ENCODE measurements at places on chromosomes 4 and X.

GRCh38 chrX:20452487-20452886 is 185.8 kb upstream of the RPS6KA3 start:
- DNase-seq = no peak

DNA sequence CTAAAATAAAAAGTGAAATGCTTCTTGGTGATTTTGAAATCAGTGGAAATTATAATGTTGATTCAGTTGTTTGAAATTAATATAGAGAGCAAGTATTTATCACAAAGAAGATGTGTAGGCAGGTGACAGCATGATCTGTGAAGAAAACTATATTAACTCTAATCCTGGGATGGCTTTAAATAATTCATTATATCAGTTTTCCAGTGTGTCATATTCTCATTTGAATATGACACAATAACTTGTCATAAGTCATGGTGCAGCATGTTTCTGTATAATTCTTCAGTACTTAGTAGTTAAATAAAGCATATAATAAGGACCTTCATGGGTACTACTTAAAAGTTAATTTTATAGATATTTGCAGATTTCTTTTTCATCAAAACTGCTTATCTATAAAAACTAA is 573.6 kb downstream of the INPP4B start:
- DNase-seq = no peak

DNA sequence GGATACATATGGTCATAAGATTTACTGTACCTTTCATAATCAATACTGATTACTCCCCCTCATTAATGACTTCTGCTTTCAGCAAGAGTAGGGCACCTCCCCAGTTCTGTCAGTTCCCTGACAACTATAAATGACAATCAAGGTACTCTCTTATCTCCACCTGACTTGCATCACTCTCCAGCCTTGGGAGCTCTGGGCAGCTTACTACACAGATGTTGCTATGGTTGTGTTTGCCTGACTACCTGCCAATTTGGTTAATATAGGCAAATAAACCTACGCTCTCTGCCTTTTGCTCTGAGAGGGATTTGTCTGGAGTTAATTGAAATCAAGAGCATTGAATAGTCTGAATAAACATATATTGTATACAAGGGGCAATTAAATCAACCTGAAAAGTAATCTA is 22.8 kb upstream of the MAP7D3 start:
- DNase-seq = no peak

DNA sequence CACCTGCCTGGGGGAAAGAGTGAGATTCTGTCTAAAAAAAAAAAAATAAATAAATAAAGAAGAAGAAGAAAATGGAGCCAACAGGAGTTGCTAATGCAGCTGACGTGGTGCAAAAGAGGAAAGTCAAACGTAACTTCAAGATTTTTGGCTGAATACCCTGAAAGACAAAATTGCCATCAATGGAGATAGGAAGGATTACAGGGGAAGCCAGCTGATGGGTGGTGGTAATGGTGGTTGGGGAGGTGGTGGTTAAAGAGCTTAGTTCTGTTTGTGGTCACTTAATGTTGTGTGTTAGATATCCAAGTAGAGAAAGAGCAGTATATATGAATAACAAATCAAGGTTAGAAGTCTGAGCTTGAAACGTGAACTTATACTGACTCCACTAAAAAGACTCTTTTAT is 225.4 kb downstream of the ARHGAP24 start:
- no peak for DNase-seq

- DNase-seq = no peak
Measured at GRCh38 chr4:152630324-152630723, 49.5 kb downstream of the TMEM154 start.

GRCh38 chr4:1658146-1658545 is 26.0 kb downstream of the FAM53A start:
- no peak for DNase-seq

DNA sequence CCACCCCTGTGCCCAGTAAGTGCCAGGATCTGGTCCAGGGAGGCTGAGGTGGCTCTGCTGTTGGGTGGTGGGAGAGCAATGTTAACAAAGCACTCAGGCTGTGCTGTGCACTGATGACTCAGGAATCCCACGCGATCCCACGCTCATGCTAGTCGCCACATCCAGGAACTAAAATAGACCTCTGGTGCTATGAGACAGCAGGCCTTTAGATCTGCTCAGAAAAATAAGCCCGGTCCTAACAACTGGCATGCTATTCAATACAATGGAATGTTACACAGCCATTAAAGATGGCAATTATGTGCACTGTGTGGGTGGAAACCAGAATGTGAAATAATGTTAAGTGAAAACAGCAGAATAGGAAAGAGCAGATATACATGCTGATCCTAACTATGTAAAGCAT is 26.0 kb downstream of the ARL13A start:
- no peak for DNase-seq

GRCh38 chr4:66929748-66930147 is 615.6 kb downstream of the CENPC start:
- no peak for DNase-seq

- no peak for DNase-seq
Measured at GRCh38 chrX:84335121-84335520, 147.1 kb upstream of the RPS6KA6 start.

- no peak for DNase-seq
Measured at GRCh38 chrX:111386615-111387233, 25.3 kb downstream of the DCX start.

DNA sequence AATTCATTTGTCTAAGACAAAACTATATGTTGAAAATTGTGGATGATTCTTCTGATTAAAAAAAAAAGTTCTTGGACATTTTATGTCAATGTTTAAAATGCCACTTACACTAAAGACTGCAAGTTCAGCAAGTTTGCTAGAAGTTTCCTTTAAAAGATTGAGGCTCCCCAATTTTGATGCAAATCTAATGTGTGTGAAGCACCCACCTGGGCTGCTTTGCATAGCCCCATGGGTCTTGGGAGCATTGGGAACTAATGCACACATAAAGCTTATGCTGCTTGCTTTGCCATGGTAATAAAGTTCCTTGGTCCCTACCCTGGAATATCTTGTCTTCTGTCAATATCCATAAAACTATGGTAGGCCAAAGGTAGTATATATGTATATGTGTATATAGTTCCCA is 725.9 kb upstream of the GRID2 start:
- no peak for DNase-seq

DNA sequence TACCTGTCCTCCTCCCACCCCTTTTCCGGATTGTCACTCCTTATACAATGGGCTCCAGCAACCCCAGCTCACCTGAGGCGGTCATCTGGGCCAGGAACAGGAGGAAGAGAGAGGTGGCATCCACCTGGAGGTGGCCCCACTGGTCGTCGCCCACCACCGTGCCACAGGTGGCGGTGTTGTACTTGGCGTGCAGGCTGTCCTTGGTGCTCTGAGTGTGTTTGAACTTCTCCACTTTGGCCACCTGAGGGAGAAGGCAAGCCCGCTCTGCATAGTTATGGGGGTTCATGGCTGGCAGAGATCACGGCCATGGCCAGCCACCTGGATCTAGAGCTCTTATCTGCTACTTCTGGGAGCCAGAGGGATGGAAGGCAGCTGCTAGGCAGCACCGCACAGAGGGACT is 32.9 kb downstream of the PHKA2 start:
- no peak for DNase-seq

GRCh38 chrX:37896511-37896890 is 49.1 kb upstream of the DYNLT3 start:
- no peak for DNase-seq

GRCh38 chr4:42101446-42101975 is 50.9 kb downstream of the BEND4 start:
- DNase-seq = no peak

- no peak for DNase-seq
Measured at GRCh38 chrX:111159232-111159631, 63.2 kb downstream of the PAK3 start.

DNA sequence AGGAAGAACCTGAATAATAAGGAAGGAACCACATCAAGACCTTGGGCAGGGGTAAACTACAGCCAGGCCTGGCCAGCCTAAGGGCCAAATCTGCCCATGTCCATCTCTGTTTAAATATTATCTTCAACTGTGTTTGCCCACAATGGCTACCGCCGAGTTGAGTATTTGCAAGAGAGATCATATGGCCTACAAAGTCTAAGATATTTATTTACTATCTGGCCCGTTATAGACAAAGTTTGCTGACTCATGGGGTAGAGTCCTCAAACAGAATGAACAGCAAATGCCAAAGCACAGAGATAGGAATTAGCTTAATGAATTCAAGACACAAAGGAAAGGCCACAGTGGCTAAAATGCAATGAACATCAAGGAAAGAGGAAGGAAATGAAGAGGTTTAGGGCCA is 44.8 kb downstream of the RPS6KA3 start:
- no peak for DNase-seq

DNA sequence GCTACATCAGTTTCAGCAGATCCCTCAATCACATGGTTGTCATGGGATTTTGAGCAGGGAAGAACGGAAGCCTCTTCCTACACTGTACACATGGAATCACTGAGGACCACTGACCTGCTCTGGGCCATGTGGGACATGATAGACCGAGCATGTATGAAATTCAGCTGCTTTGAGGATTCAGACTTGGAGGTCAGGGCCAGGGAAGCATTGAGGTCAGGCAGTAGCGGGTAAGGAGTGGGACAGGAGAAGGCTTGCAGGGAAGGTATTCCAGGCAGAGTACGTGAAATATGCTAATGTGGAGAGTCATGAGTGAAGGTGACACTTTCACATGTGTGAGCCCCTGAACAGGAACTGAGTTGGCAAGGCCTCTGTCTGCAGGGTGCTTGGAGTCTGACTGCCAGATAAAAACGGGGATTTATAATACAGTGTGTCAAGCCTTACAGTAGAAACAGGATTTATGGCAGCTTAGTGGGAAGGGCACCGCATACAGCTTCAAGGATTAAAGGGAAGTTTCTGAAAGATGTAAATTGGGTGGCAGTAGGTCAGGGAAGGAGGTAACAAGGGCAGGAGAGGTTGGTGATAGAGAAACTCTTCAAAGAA is 111.7 kb downstream of the STK32B start:
- no peak for DNase-seq

DNA sequence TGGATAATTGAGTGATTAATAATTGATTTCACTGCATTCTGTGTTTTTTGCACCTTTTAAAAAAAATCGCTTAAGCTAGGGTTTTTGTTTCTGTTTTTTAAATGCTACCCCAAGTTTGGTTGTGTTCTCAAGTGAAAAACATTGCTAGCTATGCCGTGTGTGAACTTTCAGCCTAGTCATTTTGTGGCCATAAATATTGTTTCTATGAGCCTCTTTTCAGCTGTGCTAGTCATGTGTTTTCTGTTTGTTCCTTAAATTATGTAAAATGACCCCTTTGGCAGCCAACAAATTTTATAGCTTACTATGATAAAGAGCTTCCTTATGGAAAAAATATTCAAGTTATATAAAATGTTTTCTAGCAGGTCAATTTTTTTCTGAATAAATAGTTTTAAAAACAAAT is 59.1 kb downstream of the GALNT7 start:
- no peak for DNase-seq

DNA sequence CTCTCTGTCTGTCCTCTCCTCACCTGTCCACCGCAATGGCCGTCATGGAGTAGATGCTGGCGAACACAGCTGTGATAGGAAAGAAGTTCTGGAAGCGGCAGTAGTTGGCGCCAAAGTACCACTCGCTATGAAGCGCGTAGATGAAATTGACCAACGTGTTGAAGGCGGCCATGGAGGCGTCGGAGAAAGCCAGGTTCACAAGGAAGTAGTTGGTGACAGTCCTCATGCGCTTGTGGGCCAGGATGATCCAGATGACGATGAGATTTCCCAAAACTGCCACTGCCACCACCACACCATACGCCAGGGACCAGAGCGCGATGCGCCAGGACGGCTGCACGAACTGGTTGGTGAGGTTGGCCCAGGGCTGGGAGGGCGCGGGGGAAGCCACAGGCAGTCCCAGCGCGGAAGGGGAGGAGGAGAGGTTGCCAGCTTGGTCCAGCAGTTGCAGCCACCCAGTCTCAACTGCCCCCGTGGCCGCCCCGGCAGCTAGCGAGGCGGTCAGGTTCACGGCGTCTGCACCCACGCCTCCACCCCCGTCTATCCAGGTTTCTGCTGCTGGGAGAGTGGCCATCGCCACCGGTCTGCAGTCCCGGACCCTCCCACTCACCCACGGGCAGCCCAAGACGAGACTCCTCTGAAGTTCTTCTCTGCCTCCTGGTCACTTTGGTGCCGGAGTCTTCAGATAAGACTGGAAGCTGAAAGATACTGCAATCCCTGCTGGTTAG is 518 bp downstream of the TACR3 start:
- DNase-seq = no peak

- no peak for DNase-seq
Measured at GRCh38 chr4:5338531-5338930, 287.3 kb downstream of the STK32B start.

GRCh38 chr4:118746251-118746919 is 61.2 kb downstream of the METTL14 start:
- no peak for DNase-seq

DNA sequence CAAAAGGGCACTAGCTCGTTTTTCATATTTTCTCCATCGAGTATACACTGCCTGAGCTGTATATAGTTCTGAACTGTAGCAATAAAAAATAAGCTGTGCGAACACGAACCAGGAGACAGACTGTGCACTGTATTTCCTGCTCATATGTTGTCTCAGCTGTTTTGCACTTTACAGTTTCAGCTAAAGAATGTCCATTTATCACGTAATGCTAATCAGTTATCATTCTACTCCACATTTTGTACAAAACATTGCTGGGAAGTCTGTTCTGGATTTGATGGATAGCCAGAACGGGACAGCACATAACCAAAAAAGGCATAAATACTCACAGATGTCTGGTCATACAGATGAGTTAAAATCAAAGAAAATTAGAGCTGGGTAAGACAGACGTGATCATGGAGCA is 315.5 kb upstream of the ADGRL3 start:
- no peak for DNase-seq
